ENCODE measurements at places on chromosomes 1 and 21.

- DNase-seq: no peak
Observed at GRCh38 chr21:25934130-25934529, 199.4 kb downstream of the GABPA start.

GRCh38 chr1:172647110-172647564 is 11.8 kb upstream of the FASLG start:
- DNase-seq: no peak

DNA sequence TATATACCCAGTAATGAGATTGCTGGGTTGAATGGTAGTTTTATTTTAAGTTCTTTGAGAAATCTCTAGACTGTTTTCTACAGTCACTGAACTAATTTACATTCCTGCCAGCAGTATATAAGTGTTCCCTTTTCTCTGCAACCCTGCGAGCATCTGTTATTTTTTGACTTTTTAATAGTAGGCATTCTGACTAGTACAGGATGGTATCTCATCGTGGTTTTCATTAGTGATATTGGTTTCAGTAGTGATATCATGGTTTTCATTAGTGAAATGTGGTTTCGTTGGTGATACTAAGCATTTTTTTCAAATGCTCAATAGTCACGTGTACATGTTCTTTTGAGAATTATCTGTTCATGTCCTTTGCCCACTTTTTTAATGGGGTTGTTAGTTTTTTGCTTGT is 316.8 kb downstream of the PTBP2 start:
- DNase-seq: no peak

DNA sequence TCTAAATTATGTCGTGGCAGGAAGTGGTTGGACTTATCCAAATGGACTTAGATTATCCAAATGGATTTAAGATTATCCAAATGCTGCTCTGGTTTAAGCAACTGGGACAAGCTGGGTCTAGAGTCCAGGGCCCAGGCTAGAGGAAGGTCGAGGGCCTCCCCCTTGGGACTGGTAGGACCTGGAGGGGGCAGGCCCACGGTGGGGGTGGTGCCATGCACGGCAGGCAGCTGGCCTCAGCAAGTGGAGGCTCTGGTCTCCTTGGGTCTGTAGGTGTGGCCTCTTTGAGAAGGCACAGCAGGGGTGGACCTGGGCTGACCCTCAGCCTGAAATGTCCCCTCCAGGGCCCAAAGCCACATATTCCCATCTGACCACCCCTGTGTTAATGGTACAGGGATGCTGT is 29.8 kb downstream of the PADI6 start:
- no peak for DNase-seq

DNA sequence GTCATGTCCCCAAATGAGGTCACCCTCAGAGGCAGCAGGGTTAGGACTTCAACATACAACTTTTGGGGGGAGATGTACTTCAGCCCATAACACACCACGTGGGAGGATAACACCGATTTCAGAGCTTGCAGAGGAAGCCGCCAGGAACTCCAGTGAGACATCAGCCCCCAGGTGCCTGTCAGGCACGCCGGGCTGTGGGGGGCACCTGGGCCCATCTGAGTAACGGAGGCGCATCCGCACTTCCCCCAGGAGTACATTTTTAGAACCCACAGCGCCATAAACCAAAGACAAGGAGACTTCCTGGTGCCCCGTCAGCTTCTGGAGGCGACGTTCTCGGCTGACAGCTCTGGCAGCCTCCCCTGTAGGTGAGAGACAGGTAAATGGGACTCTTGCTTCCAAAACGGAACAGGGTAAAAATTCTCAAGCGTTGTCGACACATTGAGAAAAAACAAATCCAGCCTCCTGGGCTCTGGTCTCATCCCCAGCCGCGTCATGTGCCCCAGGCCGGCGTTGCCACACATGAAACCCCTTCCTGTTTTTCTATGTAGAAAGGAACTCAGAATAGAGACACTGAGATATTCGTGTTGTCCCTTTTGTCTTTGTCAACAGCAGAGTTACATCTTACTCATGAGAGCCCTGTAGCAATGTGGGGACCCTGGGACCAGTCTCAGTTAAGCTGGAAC is 93.3 kb downstream of the PDE9A start:
- no peak for DNase-seq

DNA sequence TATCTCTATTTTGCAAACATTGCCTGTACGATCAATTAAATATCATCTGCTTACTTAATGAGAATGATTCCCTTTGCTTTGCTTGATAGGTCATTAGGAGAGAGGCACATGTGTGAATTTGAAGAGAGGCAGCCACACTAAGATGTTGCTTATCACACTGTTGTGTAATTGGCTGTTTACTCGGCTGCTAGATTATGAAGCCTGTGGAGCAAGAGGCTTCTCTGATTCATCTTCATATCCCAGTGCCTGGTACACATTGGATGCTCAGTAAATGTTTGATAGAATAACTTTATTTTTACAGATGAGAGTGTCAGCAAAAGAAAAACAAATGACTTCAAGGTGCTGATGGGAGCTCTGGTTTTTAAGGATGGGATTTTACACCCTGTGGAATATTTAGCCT is 156.2 kb upstream of the C8B start:
- no peak for DNase-seq

DNA sequence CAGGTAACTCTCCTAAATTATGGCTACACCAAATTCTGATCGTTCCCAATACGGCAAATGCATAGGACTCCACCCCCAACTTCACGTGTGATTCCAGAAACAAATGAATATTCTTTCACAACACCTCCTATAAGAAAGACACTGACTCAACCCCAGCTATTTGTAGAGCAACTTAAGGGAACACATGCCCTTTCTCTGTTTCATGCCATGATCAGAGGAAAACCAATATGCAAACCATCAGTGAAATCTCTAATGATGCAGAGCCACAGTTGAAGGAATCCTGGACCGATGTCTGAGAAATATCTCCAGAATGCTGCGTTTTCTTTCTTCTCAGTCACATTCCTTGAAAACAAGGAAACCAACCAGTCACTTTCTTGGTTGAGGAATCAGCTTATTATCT is 164.2 kb upstream of the PTBP2 start:
- DNase-seq: no peak

DNA sequence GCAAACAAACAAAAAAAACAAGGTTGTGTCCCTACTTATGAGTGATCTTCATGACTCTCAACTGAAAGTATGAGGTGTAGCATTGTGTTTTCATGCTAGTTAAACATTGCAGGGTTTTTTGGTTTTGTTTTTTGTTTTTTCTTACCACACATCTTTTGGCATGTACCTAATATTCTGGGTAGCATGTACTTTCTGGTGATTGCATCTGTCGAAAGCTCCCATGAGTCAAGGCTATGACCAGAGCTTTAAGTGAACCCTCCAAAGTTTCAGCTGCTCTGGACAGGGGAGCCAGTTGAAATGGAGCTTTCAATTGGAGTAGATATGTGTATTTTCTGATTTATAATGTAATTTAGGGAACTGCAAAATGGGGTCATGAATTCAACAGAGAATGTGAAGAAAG is 115.5 kb downstream of the KCNK2 start:
- no peak for DNase-seq
